IPS DF 6.9 (cell line): ENCODE measurements at places on chromosomes 12 and 14.

- no peak for DNase-seq
- no peaks in the 10 kb centered on the region for H3K27me3 ChIP-seq
- no peak within 1 kb of the TSS for H3K4me3 ChIP-seq
- no peak within 1 kb of the TSS for H3K27ac ChIP-seq
- H3K4me1 ChIP-seq, result no peaks in the 10 kb centered on the region
Observed at GRCh38 chr12:50952510-50952909, at the start of gene HIGD1C. TSS of gene HIGD1C (plus strand) at chr12:50952544. CDS start at chr12:50953999, 1,455 bp downstream.

GRCh38 chr14:65703996-65704395, 291.5 kb downstream of the FUT8 start:
- H3K36me3 ChIP-seq, result no peaks in the 10 kb centered on the region
- no peaks in the 10 kb centered on the region for H3K4me1 ChIP-seq
- H3K4me3 ChIP-seq, result no peak overlapping the region
- DNase-seq, result no peak

- H3K4me1 ChIP-seq, result no peaks in the 10 kb centered on the region
- DNase-seq, result no peak
Observed at GRCh38 chr14:97253756-97254155, 456.6 kb downstream of the VRK1 start.

DNA sequence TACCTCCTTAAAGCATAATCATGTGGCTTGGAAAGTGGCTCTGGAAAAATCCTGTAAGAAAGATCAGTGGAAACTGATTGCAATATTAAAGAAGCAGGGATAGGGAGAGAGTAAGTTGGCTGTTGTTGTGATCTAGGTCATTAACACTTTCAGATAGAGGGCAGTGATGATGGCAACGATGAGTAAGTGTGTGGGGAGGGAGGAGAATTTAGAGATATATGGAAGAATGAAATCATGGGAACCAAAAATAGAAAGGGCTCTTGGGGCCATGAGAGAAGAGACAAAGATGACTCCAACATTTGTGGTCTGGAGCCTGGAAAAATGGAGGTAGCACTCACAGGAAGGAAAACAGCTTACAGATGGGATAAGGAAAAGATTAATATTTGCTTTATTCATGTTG, 23.3 kb downstream of the SNRPF start:
- no peak overlapping the region for H3K27ac ChIP-seq
- no peaks in the 10 kb centered on the region for H3K36me3 ChIP-seq
- H3K4me3 ChIP-seq, result no peak overlapping the region
- no peaks in the 10 kb centered on the region for H3K27me3 ChIP-seq

- H3K27me3 ChIP-seq, result no peaks in the 10 kb centered on the region
- no peak for DNase-seq
- no peaks in the 10 kb centered on the region; the same call in 1 of the 2 replicates for H3K36me3 ChIP-seq
- H3K27ac ChIP-seq, result no peak within 1 kb of the TSS
- no peaks in the 10 kb centered on the region for H3K4me1 ChIP-seq
- no peak within 1 kb of the TSS for H3K4me3 ChIP-seq
Observed at GRCh38 chr12:29497588-29497987, at the start of gene OVCH1. TSS of gene OVCH1 (minus strand) at chr12:29497686. CDS start at chr12:29497686, 0 bp downstream.
